ENCODE measurements at places on chromosomes 6 and 20. TPM values are rescaled to one million over a fixed set of nuclear protein-coding genes. Genes with fewer than 3 reads are reported as not detected.

The RAMACL gene
- 1.1 TPM for total RNA-seq

The ACOT13 gene
- total RNA-seq: 3.6 TPM

The PET117 gene
- 3.9 TPM for total RNA-seq

The NKAPL gene
- total RNA-seq: 0.83 TPM

The RSPH9 gene
- total RNA-seq: under 0.01 TPM

The ADA gene
- total RNA-seq: 6.9 TPM

The VSTM2L gene
- 0.18 TPM for total RNA-seq

The FNDC11 gene
- 0.28 TPM for total RNA-seq

The CYP21A2 gene
- not detected for total RNA-seq

The PACSIN1 gene
- not detected for total RNA-seq

The GFOD1 gene
- 3.6 TPM for total RNA-seq

The FHL5 gene
- total RNA-seq: not detected

The CCN5 gene
- total RNA-seq: not detected

The SMPD2 gene
- total RNA-seq: 8.3 TPM

The PRSS35 gene
- total RNA-seq: 6.7 TPM

GRCh38 chr20:38534756-38535155 is 46.2 kb upstream of the ADIG start:
- no peak for DNase-seq

DNA sequence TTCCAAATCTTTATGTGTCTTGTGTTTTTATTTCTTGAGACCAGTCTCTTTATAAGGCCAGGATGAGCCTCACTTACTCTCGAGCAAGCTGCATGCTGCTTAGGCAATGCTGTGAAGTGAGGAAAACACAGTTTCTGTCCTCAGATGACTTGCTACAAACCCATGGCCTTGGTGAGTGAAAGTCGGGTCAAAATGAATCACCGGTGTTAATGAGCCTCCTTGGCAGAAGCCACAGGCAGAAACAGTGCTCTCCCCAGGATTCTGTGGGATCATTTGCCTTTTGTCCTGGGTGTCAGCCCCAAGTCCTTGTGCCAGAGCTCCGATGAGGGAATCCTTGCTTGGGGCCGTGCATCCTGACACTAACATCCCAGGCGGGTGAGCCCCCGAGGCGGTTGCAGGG is 482.5 kb downstream of the QKI start:
- peak; percentile 50 for DNase-seq

DNA sequence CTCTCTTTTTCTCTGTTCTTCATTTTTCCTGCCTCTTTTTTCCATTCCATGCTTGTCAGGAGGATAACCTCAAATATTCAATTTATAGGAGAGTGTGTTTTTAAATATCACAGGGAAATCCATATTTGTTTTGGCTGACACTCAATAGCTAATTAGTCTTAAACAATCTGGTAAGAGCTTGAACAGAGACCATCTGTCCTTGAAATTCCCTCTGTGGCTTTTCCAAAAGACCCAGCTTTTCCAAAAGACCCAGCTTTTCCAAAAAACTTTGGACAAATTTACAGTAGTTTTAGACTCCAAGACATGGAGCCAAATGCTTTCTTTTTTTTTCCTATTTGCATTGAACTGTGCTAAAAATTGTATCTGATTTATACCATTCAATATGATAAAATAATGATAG is 127.4 kb upstream of the FAM83B start:
- no peak for DNase-seq

- DNase-seq: no peak
These were observed 92.8 kb downstream of the PTPRT start for GRCh38 chr20:43096931-43097260.

- no peak for DNase-seq
These were observed 171.1 kb downstream of the DHX35 start for GRCh38 chr20:39133201-39133600.

GRCh38 chr20:59160389-59161115 is 3.1 kb upstream of the ZNF831 start:
- DNase-seq: no peak

GRCh38 chr20:2705931-2706645 is 13.5 kb downstream of the EBF4 start:
- DNase-seq: no peak

DNA sequence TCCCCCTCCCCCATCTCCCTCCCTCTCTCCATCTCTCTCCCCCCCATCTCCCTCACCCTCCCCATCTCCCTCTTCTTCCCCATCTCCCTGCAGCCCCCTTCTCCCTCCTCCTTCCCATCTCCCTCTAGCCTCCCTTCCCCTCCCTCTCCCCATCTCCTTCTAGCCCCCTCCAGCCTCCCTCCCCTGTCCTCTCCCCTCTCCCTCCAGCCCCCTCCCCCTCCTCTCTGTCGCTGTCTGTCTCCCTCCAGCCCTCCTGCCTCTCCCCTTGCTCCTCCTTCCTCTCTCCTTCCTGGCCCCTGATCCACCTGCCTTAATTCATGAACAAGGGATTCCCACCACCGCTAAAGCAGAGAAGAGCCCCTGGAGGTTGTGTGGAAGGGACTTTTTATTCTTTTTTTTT is 26.9 kb upstream of the CHMP4B start:
- DNase-seq: no peak

- no peak for DNase-seq
These were observed 20.7 kb upstream of the HEY2 start for GRCh38 chr6:125728739-125729138.

- no peak for DNase-seq
These were observed 52.8 kb upstream of the AKIRIN2 start for GRCh38 chr6:87754828-87755227.

DNA sequence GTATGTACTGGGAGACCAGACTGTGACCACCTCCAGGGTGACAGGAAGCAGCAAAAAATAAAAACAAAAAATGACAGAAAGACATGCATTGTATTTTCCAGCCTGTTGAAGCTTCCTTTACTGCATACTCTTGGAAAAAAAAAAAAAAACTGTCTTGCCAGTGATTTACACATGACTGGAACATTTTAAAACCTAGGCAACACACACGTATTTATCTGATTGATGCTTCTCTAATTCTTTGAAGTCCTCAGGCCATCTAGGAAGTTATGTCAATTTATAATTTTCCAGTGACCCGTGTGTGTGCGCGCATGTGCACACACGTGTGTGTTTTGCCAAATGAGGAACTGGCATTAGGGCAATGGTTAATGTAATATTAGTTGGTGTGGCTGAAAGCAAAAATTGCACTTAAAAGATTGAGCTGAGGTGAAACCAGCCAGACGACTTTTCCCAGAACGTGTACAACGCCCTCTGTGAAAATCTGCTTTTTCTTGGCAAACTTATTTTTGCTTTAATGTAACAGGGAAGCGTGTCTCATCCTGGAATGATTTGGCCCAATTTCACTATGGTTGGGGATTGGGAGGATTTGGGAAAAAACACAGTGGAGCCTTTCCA is 315.2 kb downstream of the TFAP2A start:
- DNase-seq: no peak

GRCh38 chr6:125859727-125860126 is 69.0 kb downstream of the NCOA7 start:
- DNase-seq: peak; percentile 25

GRCh38 chr6:18391023-18391422 is 3.9 kb downstream of the RNF144B start:
- DNase-seq: no peak

GRCh38 chr20:15618912-15619311 is 954.3 kb downstream of the KIF16B start:
- DNase-seq: no peak

GRCh38 chr6:56902641-56903464 is 52.1 kb upstream of the BEND6 start:
- DNase-seq: peak; percentile 76

DNA sequence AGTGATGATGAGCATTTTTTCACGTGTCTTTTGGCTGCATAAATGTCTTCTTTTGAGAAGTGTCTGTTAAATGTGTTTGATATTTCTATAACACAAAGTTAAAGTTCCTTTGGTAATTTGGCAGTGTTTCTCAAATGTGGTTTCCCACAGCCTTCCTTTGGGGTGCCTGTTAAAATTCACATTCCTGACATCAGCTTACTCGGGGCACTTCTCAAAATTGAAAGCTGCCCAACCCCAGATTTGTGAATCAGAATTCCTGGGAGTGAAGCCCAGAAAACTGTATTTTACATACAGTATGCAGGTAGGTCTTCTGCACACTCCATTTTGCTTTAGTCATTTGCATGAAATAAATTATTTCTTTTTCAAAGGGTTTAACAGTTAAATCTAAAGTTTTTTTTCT is 207.9 kb downstream of the GMPR start:
- no peak for DNase-seq

GRCh38 chr6:74318738-74319137 is 622.7 kb downstream of the CD109 start:
- DNase-seq: no peak

GRCh38 chr6:164322533-164322932 is 908.0 kb downstream of the QKI start:
- no peak for DNase-seq

GRCh38 chr6:46220352-46221221 is 49.8 kb upstream of the ENPP5 start:
- DNase-seq: no peak

GRCh38 chr6:145076115-145076841 is 659.0 kb downstream of the EPM2A start:
- DNase-seq: no peak

DNA sequence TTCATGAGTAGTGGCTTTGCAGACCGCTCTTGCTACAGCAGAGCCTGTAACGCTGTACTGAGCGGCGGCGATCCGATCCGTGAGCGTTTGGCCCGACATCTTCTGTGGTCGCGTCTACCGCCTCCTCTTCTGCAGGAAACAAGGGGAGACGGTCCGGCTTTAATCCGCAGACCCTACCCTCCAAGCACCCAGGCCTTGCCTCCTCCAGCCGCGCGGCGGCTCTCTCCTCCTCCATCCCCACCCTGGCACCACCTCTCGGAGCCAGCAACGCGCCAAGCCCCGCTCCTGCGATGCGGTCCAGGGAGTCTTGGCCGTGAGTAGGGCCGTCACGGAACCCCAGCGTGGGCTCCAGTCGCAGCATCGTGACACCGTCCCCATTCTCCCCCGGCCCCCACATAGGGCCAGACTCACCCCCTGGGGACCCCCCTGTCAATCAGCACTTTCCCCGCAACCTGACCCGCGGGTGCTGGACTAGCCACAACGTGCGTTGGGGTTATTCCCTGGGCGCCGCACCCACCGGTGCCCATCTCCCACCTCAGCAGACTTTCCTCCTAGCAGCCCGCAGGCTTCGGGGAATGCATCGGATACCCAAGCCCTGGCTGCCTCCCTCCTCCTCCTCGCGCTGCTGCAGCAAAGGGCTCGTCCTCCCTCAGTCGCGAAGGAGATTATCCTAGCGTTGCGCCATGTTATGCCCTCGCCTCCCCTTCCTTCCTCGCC is 914 bp downstream of the SNAP91 start:
- no peak for DNase-seq

DNA sequence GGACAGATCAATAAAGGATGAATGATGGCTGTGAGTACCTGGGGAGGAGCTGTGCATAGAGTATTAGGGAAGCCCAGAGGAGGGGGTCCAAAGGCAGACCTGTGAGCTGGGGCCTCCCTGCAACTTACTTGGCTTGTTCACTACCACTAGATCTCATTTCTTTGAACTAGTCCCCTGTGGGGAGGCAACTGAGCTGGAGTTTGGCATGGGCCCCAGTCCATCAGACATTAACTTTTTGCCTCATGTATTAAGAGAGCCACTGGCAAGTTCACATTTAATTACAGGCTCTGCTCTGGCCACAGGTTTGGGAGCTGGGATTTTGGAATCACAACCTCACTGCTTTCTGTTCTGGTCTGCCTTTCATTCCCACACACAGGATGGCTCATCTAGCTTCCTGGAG is 254.1 kb downstream of the PRL start:
- DNase-seq: no peak

DNA sequence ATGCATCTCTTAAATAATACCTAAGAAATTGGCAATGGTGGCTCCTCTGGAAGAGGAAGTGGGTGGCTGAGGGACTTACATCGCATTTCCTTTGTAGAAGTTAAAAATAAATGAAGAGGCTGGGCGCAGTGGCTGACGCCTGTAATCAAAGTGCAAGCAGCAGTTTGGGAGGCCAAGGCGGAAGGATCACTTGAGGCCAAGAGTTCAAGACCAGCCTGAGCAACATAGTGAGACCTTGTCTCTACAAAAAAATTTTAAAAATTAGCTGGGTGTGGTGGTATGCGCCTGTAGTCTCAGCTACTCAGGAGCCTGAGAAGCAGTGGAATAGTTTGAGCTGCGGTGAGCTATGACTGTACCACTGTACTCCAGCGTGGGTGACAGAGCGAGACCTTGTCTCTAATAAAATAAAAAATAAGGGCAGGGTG is 12.2 kb upstream of the NCOA3 start:
- DNase-seq: no peak

GRCh38 chr6:57216235-57217101 is 5.6 kb downstream of the RAB23 start:
- peak; percentile 28 for DNase-seq

GRCh38 chr6:44050872-44051505 is 76.3 kb downstream of the MRPL14 start:
- no peak for DNase-seq

All from IMR-90 (cell line).